ENCODE measurements at places on chromosomes 12 and 14. TPM values are rescaled to one million over a fixed set of nuclear protein-coding genes. Genes with fewer than 3 reads are reported as not detected.

GRCh38 chr14:89014569-89014850, 190.1 kb downstream of the TTC8 start:
- H3K27ac ChIP-seq = no peak overlapping the region
- no peaks in the 10 kb centered on the region for H3K27me3 ChIP-seq
- no peak for DNase-seq
- H3K4me3 ChIP-seq = no peak overlapping the region

DNA sequence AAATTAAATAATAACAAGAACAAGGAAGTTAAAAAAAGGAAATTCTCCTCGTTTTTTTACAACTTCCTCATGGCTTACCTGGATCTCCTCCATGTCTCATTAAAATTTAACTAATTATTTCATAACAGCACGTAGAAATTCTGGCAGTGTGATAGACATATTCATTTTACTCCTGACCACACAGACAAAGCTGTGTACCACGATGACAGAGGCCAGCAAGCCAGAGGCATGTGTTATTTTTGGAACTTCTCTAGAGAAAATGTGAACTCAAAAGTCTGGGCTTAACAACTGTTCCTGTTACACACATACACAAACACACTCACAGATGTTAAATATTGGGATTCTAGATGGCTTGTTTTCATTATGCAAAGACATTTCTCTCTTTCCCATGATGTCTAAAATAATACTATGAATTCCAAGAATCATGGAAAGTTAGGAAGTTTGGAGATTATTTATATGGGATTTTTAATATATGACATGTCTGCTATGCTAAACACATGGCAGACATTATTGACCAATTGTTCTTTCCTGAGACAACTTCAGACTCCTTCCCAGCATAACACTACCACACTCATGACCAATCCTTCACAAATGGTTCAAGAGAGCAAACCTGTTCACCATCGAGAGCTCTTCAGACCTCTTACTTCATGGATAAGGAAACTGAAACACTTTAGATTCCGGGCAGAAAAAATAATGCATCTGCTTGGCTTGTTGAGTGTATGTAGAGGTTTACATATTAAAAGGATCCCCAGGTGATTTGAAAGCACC, 158.7 kb downstream of the DACT1 start:
- H3K4me1 ChIP-seq = no peaks in the 10 kb centered on the region
- no peaks in the 10 kb centered on the region for H3K27me3 ChIP-seq
- no peaks in the 10 kb centered on the region for H3K36me3 ChIP-seq
- H3K4me3 ChIP-seq = no peak overlapping the region

GRCh38 chr12:23446746-23447145, 502.7 kb downstream of the SOX5 start:
- H3K36me3 ChIP-seq = no peaks in the 10 kb centered on the region
- no peaks in the 10 kb centered on the region for H3K27me3 ChIP-seq
- H3K27ac ChIP-seq = no peak overlapping the region

GRCh38 chr14:56874375-56874774, 64.1 kb upstream of the OTX2 start:
- H3K27ac ChIP-seq = no peak overlapping the region
- no peaks in the 10 kb centered on the region for H3K27me3 ChIP-seq
- no peaks in the 10 kb centered on the region for H3K4me1 ChIP-seq
- no peak overlapping the region for H3K4me3 ChIP-seq
- H3K36me3 ChIP-seq = no peaks in the 10 kb centered on the region

GRCh38 chr14:90508536-90509254, 111.9 kb downstream of the CALM1 start:
- H3K4me1 ChIP-seq = peaks cover 26% of the 10 kb centered on the region
- H3K4me3 ChIP-seq = no peak overlapping the region
- H3K27me3 ChIP-seq = no peaks in the 10 kb centered on the region

DNA sequence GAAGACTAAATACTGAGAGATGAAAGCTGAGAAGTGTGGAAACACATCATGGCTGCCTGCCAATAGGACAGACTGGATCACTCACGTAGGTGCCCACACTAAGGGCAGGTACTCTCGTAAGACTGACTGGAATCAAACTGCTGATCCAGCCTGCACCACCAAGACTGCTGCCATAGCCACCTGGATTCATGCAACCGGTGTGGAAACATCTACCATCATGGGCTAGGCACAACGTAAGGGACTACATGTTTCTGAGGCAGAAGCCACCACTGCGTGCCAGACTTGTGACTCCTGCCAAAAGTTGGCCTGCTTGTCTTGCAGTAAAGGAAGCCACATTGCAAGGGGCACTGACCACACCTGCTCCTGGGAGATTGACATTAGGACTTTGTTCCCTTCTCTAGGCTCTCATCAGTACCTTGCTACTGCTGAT, 3.8 kb downstream of the POMT2 start:
- H3K4me1 ChIP-seq = peaks cover 7% of the 10 kb centered on the region
- H3K4me3 ChIP-seq = no peak overlapping the region
- no peak for DNase-seq
- no peak overlapping the region for H3K27ac ChIP-seq

DNA sequence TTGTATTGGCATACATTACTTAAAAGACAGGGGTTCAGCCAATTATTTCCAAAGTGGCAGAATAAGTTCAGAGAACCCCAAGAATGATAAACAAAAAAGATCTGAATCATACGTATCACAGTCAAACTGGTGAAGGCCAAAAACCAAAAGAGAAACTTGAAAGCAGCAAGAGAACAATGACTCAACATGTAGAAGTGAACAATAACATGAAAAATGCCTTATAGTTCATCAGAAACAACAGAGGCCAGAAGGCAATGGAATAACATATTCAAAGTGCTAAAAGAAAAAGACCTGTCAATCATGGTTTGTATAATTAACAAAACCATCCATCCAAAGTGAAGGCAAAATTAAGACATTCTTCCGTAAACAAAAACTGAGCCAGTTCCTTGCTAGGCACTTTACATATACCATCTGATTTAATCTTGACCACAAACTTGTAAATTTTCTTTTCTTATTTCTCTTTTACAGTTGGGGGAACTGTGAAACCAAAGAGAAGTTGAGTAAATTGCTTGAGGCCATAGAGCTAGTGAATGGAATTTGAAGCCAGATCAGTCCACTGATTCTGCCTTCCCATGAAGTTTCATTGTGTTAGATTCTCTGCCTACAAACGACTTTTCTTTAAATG, 232.1 kb upstream of the SEL1L start:
- H3K27ac ChIP-seq = no peak overlapping the region
- no peaks in the 10 kb centered on the region for H3K36me3 ChIP-seq
- DNase-seq = no peak
- H3K27me3 ChIP-seq = no peaks in the 10 kb centered on the region
- no peaks in the 10 kb centered on the region for H3K4me1 ChIP-seq
- no peak overlapping the region for H3K4me3 ChIP-seq

DNA sequence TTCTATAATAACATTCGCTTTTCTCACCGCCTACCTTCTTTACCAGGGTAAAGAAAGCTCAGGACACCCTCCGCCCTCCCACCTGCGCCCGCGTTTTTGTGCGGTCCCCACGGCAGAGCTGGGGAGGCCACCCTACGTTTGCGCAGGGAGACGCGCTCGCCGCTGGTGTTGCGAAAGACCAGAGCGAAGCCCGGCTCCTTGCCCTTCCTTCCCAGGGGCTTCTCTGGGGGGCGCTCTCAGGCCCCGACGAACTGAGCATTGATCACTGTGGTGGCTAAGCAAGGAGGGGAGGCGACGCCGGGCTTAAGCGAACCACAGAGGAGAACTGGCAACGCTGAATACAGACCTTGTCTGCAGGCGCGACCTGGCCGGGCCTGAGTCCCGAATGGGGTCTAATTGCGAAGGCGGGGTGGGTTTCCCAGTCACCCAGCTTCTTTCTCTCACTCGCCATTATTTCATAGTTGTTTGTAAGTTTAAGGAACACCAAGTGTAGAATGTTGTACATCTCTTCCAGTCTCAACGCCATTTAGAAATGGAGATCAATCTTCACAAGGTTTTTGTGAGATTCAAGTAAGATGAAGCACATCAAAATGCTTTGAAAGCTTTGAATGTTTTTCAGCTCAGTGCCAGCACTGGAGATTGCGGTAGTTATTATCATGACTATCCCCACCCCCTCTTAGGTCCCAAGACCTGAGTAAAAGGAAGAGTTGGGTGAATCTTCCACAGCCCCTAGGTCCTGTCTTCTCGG, 1.7 kb upstream of the NKX2-1 start:
- H3K36me3 ChIP-seq = no peaks in the 10 kb centered on the region
- DNase-seq = peak; percentile 82
- peak overlapping the region; percentile 35 for H3K4me3 ChIP-seq
- H3K27ac ChIP-seq = peak overlapping the region; percentile 88

DNA sequence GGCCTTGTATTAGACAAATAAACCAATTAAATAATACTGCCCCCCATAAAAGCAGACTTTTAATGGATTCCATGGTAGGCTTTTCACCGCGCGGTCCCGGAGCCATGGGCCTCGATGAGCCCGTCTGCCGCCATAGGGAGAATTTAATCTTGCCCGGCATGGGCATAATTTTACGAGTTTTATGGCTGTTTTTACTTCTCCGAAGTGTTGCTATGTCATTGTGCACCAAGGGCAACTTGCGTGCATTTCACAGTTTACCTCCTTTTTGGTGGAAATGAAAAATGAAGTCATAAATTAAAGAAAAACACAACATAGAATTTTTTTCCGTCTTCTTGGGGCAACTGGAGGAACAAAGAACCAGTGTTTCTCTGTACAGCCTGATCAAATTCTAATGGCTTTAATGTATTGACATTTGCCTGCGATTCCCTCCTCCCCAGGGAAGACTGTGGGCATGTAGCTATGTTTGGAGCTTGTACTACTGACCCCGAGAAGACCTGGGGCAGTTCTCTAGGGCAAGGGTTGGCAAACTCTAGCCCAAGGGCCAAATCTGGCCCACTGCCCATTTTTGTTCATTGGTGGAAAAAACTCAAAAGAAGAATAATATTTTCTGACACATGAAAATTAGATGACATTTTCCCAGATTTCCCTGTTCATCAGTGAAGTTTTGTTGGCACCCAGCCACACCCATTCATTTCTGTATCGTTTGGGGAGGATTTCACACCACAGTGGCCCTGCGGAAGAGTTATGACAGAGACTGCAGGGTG, 142.7 kb downstream of the CHST11 start:
- H3K27me3 ChIP-seq = no peaks in the 10 kb centered on the region
- H3K4me3 ChIP-seq = no peak overlapping the region
- peaks cover 43% of the 10 kb centered on the region for H3K4me1 ChIP-seq

DNA sequence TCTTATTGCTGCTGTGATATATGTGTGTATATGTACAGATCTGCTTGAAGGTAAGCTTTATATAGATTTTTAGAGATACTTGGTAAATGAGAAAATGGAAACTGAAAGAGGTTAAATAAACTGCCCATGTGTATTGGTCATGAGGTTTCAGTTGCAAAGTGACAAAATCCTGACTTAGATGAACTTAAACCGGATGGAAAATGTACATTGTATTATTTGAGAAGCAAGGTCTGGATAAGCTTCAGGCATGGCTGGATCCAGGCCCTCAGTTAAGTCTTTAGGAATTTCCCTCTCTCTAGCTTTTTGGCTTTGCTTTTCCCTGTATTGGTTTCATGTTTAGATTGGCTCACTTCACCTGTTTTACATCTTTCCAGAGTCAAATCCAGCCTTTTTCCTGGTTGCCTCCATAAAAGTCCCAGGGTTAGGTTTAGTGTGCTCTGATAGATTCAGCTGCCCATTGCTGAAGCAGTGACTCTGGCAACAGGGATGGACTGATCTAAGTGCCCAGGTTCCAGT, 21.0 kb upstream of the MAP1LC3B2 start:
- H3K36me3 ChIP-seq = no peaks in the 10 kb centered on the region
- no peak overlapping the region for H3K27ac ChIP-seq
- peaks cover 26% of the 10 kb centered on the region for H3K4me1 ChIP-seq
- H3K4me3 ChIP-seq = no peak overlapping the region
- no peaks in the 10 kb centered on the region for H3K27me3 ChIP-seq

DNA sequence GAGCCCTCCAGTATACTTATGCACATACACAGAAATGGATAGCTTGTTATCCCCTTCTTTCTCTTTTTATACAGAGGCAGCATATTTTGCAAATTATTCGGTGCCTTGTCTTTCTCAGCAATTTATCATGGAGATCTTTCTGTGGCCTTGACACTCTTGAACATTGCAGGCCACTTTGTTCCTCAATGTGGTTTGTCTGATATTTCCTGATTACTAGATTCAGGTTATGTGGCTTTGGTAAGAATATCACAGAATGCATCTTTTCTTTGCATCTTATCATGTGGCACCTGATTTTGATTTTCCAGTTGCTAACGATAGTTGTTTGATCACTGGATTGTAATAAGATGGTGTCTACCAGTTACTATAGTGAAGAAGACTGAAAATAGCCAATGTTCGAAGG, 7.1 kb upstream of the SNRPF start:
- H3K36me3 ChIP-seq = no peaks in the 10 kb centered on the region
- H3K27me3 ChIP-seq = no peaks in the 10 kb centered on the region
- H3K4me1 ChIP-seq = peaks cover 7% of the 10 kb centered on the region
- DNase-seq = no peak

- DNase-seq = no peak
- no peak overlapping the region for H3K27ac ChIP-seq
- no peaks in the 10 kb centered on the region for H3K36me3 ChIP-seq
- H3K4me1 ChIP-seq = no peaks in the 10 kb centered on the region
- no peak overlapping the region for H3K4me3 ChIP-seq
- H3K27me3 ChIP-seq = no peaks in the 10 kb centered on the region
Measured at GRCh38 chr12:38783304-38783703, 122.1 kb downstream of the CPNE8 start.

- no peaks in the 10 kb centered on the region for H3K36me3 ChIP-seq
- DNase-seq = no peak
- H3K4me1 ChIP-seq = peaks cover 18% of the 10 kb centered on the region
- no peak overlapping the region for H3K27ac ChIP-seq
Measured at GRCh38 chr12:62698701-62699101, 232.1 kb downstream of the MON2 start.

- no peaks in the 10 kb centered on the region for H3K27me3 ChIP-seq
- no peak overlapping the region for H3K27ac ChIP-seq
- H3K4me3 ChIP-seq = no peak overlapping the region
- DNase-seq = no peak
- H3K36me3 ChIP-seq = no peaks in the 10 kb centered on the region
- H3K4me1 ChIP-seq = no peaks in the 10 kb centered on the region
Measured at GRCh38 chr12:65022421-65022820, 98.7 kb downstream of the WIF1 start.

MYO1H gene
- total RNA-seq = 0.51 TPM

CCDC63 gene
- not detected for total RNA-seq

ZFC3H1 gene
- total RNA-seq = 35.9 TPM

AQP2 gene
- not detected for total RNA-seq

RFLNA gene
- 0.30 TPM for total RNA-seq

TMEM121 gene
- 4.6 TPM for total RNA-seq

CMKLR1 gene
- 7.8 TPM for total RNA-seq

SCNN1A gene
- total RNA-seq = 535 TPM
